ENCODE measurements at places on chromosomes 1 and 21. TPM values are rescaled to one million over a fixed set of nuclear protein-coding genes. Genes with fewer than 3 reads are reported as not detected.

DNA sequence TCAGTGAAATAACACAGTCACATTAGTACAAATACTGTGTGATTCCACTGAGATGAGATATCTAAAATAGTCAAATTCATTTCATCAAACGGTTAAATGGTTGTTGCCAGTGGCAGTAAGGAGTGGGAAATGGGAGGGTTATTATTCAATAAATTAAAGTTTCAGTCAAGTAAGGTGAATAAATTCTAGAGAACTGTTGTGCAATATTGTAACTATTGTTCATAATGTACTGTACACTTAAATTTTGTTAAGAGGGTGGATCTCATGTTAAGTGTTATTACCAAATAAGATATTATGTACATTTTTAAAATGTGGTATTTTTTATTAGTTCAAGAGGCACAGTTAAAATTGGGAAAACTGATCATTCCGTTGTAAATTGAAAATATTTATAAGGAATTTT, 463.3 kb upstream of the BRINP3 start:
- no peak for DNase-seq

- DNase-seq = peak; percentile 41
These were observed 11.2 kb upstream of the HMGCS2 start for GRCh38 chr1:119779869-119780356.

- DNase-seq = no peak
These were observed 1.7 kb downstream of the INKA2 start for GRCh38 chr1:111737216-111738132.

DNA sequence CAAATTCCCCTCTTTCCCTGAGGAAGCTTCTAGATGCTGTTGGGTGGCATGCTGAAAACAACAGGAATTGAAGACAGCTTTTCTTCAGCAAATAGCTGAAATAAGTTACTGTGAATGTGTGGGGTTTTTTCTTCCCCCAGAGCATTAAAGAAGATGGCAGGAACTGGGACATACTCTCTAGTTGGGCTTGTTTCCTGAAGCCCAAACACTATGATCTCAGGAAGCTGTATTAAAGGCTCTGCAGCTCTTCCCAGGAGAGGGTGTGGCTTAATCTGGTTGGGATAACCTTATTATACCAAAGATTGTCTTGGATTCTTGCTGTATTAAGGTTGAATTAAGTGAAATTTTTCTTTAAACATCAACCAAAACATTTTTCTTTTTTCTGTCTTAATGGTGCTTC, 64.9 kb upstream of the LMO4 start:
- DNase-seq = no peak

SIPA1L2 gene
- 22.6 TPM for total RNA-seq
